ENCODE measurements at places on chromosomes 6 and 20.
A peak's percentile ranks its signal among the peaks of the same experiment; 100 is the strongest.

DNA sequence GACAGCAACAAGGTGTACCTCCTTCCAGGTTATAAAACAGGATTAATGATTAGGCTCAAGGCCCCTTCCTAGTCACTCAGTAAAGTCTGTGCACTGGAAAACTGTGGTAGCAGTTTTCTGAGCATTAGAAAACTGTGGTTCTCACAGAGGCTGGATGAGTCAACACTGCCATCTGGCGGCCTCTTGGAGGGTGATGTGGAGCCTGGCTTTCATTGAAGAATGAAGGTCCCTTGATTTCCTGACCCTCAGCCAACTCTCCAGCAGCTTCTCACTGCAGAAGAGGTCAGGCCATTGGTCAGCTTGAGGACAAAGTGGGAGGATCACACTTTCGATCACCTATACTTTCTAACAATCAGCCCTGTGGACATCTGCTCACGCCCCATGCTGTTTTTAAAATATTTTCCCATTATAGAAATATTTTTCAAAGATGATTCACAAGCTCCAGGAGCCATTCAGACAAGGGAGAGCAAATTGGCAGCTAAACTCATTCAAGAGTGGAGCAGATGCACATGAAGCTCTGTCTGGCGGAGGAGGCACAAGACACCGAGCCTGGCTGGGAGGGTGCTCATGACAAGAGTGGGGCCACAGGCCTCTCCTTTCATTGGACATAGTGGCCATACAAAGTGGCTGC lies 23.2 kb downstream of the PSMB1 start:
- peak; percentile 31 for DNase-seq

DNA sequence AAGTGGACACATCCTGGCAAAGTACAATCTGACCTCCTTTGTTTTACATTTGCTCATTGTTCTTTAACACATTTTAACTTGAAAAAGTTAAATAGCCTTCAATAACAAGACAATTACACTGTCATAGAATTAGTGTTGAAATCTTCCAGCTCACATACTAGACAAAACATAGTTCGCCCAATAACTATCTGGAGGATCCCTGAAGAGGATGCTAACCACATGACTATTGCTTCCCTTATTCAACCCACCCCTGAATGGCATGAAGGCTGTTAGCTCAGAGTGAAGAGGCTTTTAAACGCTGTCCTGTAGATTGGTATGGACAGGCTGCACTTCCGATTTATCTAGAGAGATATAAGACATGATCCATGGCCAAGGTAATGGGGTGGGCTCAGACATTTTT lies 15.0 kb upstream of the DSE start:
- no peak for DNase-seq

- DNase-seq, result no peak
These were observed 24.5 kb upstream of the MYCT1 start for GRCh38 chr6:152673236-152673635.

GRCh38 chr6:16136091-16136490 lies 7.2 kb downstream of the MYLIP start:
- no peak for DNase-seq

GRCh38 chr6:118808793-118809638 lies 84.9 kb upstream of the ASF1A start:
- no peak for DNase-seq

GRCh38 chr6:64256483-64256882 lies 620.9 kb downstream of the PHF3 start:
- no peak for DNase-seq

GRCh38 chr6:24991810-24992467 lies 56.2 kb upstream of the RIPOR2 start:
- DNase-seq, result peak; percentile 52

GRCh38 chr6:33613146-33613794 lies 7.9 kb upstream of the ITPR3 start:
- DNase-seq, result no peak

- no peak for DNase-seq
These were observed 24.3 kb downstream of the REV3L start for GRCh38 chr6:111458670-111459232.

GRCh38 chr6:62298745-62299392 lies 12.8 kb upstream of the KHDRBS2 start:
- no peak for DNase-seq

DNA sequence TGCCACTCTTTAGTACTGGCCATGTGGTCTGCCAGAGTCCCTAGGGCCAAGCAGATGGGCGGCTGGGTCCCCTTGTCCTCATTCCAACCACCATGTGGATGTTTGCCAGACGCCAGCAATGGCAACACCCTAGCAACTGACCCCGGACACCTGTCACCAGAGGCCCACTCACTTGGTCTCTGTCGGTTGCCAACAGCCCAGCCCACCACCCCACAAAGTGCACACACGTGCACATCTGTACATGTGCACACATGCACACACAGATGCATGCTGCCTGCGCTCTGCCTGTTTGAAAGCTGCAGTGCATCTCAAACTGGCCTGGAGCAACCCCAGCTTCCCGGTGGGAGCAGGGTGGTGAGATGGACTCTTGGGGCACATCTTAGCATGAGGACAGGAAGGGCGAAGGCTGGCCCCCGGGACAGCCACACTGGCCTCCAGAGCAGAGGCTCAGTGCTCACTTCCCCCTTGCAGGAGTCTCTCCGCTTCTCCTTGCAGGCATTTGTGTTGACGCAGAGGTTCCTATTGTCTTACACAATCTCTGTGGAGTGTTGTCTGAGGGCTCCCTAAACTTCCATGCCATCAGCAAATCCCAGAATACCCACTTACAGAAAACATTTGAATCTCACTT lies 54.0 kb downstream of the PSMG4 start:
- DNase-seq, result no peak

DNA sequence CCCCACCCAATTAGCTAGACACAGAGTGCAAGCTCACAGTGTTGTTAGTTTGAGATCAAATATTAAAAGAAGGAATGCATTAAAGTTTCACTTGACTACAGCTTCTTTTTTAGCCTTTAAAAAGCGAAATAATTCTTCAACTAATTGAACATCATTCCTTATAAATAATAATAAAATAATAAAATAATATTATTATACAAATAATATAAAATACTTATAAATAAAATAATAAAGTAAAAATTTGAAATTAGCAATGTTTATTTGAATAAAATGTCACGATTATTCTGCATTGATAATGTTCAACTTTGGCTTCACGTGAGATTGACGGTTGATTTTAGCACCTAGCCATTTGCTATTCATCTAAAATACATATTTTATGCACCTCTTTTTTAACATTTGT lies 819.3 kb downstream of the FRK start:
- DNase-seq, result no peak

Measured in NCI-H1694 treated with DMSO at 0.1 percent for 48 hours (cell line).